ENCODE measurements at places on chromosomes 5 and 9.

- no peak for DNase-seq
Observed at GRCh38 chr9:112186695-112187094, 11.6 kb upstream of the SUSD1 start.

- peak; percentile 56 for DNase-seq
Observed at GRCh38 chr5:173890195-173890991, 2.2 kb downstream of the CPEB4 start.

DNA sequence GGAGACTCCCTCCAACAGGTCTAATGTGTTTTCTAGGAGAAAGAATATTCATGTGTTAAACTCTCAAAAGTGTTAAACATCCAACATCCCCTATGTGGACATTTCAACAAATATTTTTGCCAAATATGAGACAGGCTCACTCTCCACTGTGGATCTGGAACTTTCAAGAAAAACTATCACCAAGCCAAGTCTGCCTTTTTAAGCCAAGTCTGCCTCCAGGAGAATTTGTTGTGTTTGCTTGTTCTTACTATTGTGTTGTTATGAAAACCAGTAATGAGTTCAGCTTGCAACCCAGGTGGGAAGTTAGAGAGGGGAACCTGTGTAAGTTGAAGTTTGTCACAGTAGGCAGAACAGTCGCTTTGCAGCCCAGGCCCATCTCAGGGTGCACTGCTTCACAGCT, 228.1 kb downstream of the NFIB start:
- DNase-seq = no peak

DNA sequence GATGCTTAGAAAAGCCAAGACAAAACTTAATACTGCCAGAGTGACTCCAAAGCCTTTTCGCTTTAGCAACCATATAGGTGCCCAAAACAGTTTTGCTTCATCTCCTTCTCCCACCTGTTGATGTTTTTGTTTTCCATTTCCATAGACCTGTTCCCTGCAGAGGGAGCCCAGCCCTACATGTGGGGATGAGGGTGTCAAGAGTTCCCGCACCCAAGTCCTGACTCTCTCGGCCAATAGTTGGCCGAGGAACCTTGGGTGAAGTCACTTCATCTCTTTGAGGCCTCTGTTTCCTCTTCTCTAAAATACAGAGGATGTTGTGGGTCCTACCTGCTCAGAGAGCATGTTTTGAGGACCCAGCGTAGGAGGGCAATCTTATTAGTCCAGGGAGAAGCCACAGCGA, 38.5 kb upstream of the LCP2 start:
- no peak for DNase-seq

DNA sequence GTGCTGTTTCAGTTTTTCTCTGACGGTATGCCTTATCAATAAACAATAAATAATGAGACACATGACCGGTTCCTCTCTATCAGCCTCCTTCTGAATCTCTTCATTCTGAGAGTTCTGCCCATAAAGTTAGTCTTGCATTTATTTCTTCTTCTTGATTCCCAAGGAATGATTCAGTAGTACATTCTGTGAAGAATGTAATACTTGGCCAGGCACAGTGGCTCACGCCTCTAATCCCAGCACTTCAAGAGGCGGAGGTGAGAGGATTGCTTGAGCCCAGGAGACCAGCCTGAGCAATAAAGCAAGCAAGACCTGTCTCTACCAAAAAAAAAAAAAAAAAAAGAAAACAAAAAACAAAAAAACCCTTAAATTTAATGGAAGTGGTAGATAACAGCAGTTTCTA, 53.9 kb downstream of the PAM start:
- no peak for DNase-seq

Measured in GM23338 (cell line).